ENCODE measurements at places on chromosomes 2 and 18.

- no peak for DNase-seq
These were observed 122.5 kb downstream of the PLA2R1 start for GRCh38 chr2:159939946-159940345.

GRCh38 chr2:204019572-204020501 lies 83.3 kb downstream of the ICOS start:
- peak; percentile 67 for DNase-seq

DNA sequence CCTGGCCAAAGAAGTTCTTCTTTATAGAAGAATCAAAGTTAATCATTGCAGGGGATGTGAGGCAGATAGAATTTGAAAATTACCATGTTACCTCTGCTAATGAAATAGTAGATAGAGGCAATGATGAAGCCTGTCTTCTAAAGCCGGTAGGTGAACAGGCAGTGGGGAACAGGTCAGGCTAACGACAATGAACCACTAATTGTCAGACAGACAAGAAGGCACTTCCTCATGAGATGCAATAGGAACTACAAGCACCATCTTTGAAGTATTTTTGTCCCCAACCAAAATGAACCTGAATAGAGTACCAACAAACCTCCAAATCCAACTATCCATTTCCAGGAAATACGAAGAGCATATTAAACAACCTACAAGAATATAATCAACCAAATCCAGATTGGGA lies 41.6 kb upstream of the RAB31 start:
- DNase-seq: no peak

- DNase-seq: no peak
These were observed 14.2 kb downstream of the SCN9A start for GRCh38 chr2:166361351-166362153.

GRCh38 chr2:12059616-12060441 lies 313.4 kb downstream of the LPIN1 start:
- no peak for DNase-seq

- DNase-seq: no peak
These were observed 21.5 kb upstream of the TMEM87B start for GRCh38 chr2:112033600-112033999.

- DNase-seq: no peak
These were observed 163.3 kb upstream of the CDH7 start for GRCh38 chr18:65587491-65587890.

- DNase-seq: peak; percentile 62
These were observed 622 bp upstream of the KCMF1 start for GRCh38 chr2:84970210-84970867.
